CD4-positive, alpha-beta T cell treated with Interleukin-4 for 4 hours (primary cell): ENCODE measurements at places on chromosomes 16 and 17.

- no peak for DNase-seq
Measured at GRCh38 chr17:76531486-76532038, 5.9 kb downstream of the CYGB start.

- DNase-seq, result no peak
Measured at GRCh38 chr17:28737770-28738679, 5.8 kb upstream of the TRAF4 start.

DNA sequence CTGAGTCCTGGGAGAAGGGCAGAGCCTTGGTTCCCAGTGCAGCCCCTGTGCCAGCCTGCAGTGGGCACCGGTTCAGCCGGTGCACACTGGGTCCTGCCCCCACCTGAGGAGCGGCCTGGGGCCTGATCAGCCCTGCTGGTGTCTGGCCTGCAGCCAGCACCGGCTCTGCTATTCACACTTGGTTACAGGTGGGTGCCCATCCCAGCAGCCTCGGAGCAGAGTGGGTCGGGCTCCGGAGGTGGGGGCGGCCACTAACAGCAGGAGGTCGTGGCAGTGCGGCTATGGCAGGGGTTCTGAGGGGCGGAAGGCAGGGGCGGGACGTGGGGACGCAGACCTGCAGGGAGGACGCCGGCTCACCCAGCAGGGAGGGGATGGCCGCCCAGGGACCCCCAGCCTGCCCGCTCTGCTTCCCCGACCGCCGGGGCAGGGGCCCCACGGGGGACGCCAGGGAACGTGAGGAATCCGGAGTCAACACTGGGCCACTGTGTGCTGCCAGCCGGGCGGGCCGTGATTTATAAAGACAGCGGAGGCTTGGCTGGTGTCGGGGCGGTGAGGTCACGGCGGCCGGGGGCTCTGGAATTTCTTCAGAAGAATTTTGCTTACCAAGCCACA is 20.3 kb downstream of the METRNL start:
- DNase-seq, result no peak

DNA sequence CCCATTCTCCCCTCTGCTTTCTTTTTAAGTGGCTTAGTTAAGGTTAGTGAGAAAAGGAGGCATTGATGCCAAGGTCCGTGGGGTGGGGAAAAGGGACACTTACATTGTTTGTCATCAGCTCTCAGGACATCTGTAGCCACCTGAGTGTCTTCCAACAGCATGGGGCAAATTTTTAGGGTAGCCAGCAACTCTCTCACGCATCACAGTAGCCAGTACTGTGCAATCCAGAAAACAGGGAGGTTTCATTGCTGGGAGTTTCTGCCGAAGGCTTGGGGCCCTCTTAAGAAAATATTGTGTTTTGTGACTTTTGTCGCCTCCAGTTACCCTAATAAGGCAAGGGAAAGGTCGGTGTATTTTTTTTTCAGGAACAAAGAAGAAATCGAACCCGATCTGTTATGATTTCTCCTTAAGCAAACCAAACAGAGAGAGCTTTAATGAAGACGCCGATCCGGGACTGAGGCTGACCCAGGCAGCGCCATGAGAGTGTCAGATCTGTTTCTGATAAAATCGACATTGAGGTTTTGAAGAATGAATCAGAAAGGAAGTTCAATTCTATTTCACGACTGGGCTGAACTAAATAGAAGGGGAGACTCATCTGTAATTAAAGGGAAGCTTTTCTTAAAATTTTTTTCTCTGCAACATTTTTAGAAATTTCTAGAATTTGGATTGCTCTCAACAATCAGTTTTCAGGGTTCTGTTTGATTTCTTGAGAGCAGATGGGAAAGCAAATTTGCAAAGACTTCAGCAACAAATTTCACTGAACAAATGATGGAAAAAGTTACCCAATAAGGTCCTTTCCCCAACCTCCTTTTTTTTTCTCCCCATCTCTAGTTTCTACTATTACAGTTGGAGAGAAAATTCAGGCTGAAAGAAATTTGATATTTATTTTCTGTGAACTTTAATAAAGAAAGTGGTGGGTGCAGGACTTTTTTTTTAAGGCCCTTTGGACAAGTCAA is 144.7 kb upstream of the IRX3 start:
- no peak for DNase-seq

DNA sequence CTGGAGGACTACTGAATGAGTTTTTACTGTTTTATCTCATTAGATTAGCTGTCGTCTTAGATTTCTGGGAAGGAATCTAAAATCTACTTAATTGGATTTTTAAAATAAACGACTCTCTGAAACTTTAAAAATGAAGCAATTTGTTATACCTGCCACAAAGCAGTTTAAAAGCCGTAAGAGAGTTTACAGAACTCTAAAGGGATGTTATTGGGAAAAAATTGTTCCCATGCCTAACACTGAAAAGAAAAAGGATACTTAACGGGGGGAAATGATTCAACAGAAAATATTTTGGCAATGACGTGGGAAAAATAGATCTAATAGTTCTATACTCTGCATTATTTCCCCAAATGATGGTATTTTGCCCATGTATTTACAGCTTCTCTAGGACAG is 27.0 kb downstream of the ARHGAP17 start:
- DNase-seq, result no peak

DNA sequence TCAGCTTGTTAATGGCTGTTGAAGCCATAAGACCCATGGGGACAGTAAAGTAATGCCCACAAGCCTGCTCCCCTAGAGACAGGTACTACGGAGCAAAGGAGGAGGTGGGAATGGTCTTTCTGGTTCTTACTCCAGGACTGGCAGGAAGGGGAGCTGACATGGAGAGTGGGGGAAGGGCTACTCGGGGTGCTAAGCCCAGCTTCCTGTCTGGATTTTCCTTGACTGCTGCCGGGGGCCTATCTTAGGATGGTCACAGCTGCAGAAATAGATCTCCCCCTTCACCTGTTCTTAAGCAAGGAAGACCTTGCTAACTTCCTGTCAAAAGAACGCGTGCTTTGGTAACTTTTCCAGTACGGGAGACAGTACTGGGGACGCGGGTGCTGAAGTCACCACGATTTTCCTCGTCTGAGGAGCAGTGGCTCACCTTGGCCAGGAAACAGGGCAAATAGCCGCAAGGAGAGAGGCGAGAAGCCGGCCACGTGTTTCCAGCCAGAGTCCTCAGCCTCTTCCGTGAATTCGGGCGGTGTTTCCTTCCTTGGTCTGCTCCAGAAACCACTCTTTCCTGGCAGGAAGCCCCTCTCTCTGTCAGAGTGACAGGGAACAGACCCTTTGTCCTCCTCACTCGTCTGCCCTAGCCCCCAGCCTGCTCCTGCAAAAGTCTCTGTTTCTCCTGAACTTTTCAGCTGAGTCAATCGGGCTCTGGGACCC is 656 bp upstream of the PRR29 start:
- no peak for DNase-seq

DNA sequence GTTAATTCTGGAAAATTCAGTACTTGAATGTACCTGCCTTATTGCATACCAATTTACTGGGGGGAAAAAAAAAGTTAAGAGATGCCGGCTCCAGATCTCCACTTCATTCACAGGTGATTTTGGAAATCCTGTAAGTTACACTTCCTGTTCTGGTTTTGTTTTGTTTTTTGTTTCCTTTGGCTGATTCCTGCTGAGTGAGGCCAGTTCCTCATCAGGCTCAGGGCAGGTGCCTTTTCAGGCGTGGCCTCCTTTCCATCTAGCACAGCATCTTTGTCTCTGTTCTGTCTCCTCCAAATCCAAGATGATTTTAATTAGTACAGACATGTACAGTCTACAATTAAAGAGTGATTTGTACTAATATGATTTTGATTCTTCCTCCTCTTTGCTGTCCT is 19.2 kb downstream of the CYB561 start:
- DNase-seq, result no peak

DNA sequence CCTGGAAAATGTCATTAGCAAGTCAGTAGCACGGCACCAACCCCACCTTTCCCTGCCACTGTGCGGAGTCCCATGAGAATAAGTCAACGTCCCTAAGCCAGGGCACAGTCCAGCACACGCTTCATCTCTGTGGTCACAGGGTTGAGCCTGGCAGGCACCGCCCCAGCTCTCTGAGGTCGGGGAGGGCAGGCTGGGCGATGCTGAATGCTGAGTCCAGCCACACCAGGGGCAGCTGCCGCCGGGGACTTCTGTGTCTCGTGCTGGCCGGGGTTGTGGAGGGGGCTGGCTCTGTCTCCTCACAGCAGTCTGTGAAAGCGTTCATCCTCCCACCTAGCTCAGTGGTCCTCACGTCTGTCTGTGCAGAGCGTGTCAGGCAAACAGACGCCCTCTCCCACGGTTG is 53.2 kb downstream of the BANP start:
- no peak for DNase-seq

DNA sequence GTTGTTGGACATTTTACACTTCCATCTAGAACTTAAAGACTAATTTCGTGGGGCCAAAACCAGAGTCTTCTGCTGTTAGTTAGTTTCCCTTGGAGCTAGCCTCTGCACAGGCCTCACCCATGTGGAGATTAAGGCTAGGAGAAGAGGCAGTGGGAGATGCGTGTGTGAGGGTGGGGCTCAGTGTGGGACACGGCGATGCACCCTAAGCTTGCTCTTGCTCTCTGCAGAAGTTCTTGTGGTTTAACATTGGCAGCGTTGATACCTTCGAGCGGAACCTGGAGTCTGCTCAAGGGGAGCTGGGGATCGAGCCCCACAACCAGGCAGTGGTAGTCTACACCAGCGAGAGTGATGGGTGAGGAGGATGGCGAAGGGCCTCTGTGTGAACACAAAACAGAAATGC is 34.0 kb downstream of the DBNDD1 start:
- DNase-seq, result no peak

- DNase-seq, result no peak
Measured at GRCh38 chr16:48426244-48427141, 41.3 kb upstream of the SIAH1 start.

GRCh38 chr17:11589716-11590115 is 8.6 kb upstream of the DNAH9 start:
- no peak for DNase-seq

DNA sequence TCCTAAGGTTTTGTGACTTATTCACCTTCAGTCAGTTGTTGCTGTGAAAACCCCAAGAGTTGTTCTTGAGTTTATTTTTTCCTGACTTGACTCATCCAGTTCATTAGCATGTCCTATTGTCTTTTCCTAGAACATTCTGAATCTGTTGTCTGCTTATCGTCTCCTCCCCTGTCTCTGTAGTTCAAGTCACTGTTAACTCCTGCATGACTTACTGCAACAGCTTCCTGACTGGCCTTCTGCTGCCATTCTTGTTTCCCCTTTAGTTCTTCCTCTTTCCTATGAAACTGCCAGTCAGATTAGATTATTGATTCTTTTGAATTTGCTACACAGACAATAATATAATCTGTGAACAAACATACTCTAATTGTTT is 161.5 kb downstream of the FTO start:
- no peak for DNase-seq

GRCh38 chr16:80273635-80274538 is 266.9 kb upstream of the DYNLRB2 start:
- no peak for DNase-seq

- peak; percentile 76 for DNase-seq
Measured at GRCh38 chr17:35895636-35896587, 15.8 kb upstream of the CCL5 start.

DNA sequence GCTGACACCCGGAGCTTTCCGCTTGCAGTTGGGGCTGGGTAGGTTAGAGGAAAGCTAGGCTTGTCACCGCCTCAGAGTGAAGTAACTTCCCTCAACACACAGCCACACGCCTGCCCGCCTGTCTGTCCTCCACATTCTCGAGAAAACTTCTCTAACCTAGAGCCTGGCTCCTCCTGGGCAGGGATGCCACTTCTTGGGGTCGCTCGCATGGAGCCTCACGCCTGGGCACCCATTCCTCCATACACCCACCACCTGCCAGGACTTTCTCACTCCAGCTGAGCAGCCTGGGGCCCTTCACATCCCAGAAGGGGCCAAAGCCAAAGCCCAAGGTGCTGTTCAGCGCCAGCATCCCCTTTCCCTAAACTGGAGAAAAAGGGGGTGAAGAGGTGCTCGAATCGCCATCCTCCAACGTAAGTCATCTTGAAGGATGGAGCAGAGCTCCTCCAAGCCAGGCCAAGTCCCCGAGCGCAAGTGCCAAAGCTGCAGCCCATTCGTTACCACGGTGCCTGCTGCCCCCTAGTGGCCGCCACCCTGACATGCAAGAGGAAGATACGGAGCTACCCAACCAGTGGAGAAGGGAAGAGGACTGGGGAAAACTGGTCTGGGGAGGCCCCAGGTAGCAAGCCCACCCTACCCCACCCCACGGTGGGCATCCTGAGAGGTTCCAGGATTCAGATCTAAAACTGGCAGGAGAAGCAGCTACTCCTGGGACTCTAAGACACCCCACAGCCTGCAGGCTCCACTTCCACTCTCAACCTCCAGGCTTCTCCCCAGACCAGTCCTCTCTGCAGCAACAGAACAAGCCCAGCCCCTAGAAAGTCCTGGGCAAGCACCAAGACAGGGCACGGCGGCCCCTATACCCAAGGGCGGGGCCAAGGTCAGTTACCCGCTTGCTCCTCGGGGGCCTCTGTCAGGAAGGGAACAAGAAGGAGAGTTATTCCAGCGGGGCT is 63.1 kb downstream of the MYO18A start:
- DNase-seq, result peak; percentile 74

DNA sequence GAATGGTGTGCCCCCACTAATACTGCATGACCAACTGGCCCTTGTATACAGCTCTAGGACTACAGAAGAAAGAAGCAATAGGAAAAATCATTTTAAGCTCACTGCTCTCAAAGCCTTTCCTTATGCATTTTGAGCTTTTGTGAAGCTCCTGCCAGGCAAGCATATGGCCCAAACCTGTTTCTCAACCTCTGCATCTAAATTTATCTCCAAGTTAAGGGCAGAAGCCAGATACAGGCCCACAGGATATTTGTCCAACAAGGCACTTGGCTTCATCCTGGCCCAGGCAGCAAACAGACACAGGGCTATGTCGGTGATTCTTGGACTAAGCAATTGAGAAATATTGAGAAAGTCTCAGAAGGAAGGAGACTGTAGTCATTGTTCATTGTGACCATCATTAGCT is 43.9 kb downstream of the CCT6B start:
- DNase-seq, result no peak

- no peak for DNase-seq
Measured at GRCh38 chr16:71709229-71709781, 15.2 kb downstream of the PHLPP2 start.

- DNase-seq, result peak; percentile 92
Measured at GRCh38 chr16:67244387-67245185, 2.7 kb downstream of the FHOD1 start.

- no peak for DNase-seq
Measured at GRCh38 chr16:86120201-86121192, 221.5 kb downstream of the IRF8 start.
